SK-N-MC (cell line): ENCODE measurements at places on chromosomes 5 and 9.

GRCh38 chr5:58330781-58331180 is 129.1 kb downstream of the PLK2 start:
- DNase-seq = no peak

DNA sequence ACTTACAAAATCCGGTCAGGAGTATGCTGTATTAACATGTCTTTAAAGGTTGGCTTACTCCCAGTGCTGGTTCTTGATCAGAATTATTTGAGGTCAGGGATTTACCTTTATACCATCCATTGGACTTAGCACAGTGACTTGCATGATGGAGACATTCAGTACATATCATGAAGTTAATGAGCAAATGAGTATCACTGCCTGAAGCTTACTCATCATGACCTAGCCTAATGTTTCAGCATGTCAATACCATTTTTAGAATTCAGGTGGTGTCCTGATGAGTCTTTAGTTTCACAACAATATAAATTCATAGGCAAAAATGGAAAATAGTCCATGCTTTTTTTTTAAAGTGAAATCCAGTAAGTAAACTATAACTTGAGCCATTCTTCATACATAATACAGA is 226.0 kb upstream of the C9orf72 start:
- DNase-seq = no peak

DNA sequence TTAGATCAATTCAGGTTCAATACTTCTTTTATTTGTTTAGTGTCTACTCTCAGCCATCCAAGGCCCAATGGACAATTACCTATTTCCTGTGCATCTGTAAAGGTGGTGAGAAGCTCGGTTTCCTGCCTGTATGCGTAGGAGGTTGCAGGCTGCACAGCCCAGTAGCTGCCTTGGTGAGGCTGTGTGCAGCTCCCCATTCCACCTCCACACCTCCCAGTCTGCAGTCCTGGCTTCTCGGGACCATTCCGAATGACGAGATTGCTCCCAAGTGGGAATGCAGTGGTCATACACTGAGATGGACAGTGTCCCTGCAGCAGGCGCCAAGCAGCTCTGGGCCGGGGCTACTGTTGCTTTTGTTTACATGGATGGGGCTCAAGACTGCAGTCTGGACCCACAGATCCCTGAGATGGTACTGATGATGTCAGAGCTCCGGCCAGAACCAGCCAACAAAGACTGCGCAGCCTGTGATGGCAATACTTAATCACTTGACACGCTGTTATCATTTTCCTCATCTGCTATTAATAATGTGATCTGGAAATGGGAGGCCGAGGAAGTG is 206.1 kb upstream of the IRX1 start:
- no peak for DNase-seq

GRCh38 chr5:114362197-114362976 is 517 bp downstream of the KCNN2 start:
- no peak for DNase-seq

DNA sequence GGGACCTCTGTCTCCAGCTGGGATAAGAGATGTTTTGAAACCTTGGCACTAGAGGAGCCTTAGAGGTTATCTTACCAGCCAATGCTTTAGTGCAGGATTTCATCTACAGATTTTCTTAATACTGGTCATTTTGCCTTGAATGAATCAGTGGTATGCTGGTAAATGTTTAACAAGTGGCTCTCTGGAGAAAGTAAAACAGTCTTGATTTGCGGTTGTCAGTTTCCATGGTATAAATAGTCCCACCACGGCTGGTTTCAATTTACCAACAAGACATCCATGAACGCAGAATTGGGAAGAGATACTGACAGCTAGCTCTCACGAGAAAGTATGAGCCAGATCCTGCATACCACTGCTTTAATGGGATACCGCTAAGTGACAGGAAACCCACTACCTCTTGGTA is 56.7 kb upstream of the CXCL14 start:
- no peak for DNase-seq

- no peak for DNase-seq
Observed at GRCh38 chr5:94431696-94432095, 186.7 kb downstream of the KIAA0825 start.

DNA sequence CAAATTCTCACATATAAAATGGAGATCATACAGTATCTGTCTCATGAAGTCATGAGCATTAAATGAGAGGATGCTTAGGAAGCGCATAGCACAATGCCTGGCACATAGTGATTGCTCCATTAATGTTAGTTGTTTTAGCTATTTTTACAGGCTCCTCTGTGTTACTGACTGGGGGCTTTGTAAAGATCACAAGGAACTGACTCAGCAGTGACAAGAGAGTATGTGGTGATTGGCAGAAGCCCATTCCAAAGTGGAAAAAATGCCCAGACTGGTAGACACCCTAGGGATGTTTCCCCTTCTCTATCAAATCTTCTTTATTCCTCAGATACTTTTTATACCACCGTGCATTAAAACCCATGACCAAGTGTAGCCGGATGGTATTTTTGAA is 33.5 kb downstream of the ABLIM3 start:
- DNase-seq = no peak
